Sigmoid colon (tissue), 7 donors: ENCODE measurements at places on chromosomes 2 and 18. TPM values are rescaled to one million over a fixed set of nuclear protein-coding genes. Genes with fewer than 3 reads are reported as not detected.

AOX1 gene
- 59.6 TPM for total RNA-seq

PLCD4 gene
- 10.9 TPM for total RNA-seq

RBM43 gene
- 11.1 TPM for total RNA-seq

EPB41L3 gene
- total RNA-seq: 156 TPM

NXPH2 gene
- total RNA-seq: not detected

PRKAG3 gene
- total RNA-seq: not detected

CYP27A1 gene
- total RNA-seq: 30.1 TPM

UPP2 gene
- not detected for total RNA-seq

TCF23 gene
- total RNA-seq: not detected

IL1B gene
- total RNA-seq: not detected

CERKL gene
- not detected for total RNA-seq

ALK gene
- 1.5 TPM for total RNA-seq

GALR1 gene
- 0.71 TPM for total RNA-seq

SLC19A3 gene
- 8.2 TPM for total RNA-seq

COL5A2 gene
- total RNA-seq: 89.5 TPM

AMER3 gene
- total RNA-seq: 0.33 TPM

CRYGD gene
- total RNA-seq: not detected

MAP2 gene
- total RNA-seq: 14.1 TPM

NPHP1 gene
- total RNA-seq: 6.1 TPM

PTH2R gene
- total RNA-seq: not detected

ZNF521 gene
- 26.9 TPM for total RNA-seq
